ENCODE measurements at places on chromosomes 1 and 21.

- DNase-seq: no peak
Observed at GRCh38 chr21:44730951-44731579, 19.7 kb upstream of the TSPEAR start.

GRCh38 chr1:241611063-241611462 lies 29.1 kb downstream of the CHML start:
- peak; percentile 23 for DNase-seq

GRCh38 chr1:22056936-22057335 lies 4.4 kb downstream of the CDC42 start:
- DNase-seq: no peak

DNA sequence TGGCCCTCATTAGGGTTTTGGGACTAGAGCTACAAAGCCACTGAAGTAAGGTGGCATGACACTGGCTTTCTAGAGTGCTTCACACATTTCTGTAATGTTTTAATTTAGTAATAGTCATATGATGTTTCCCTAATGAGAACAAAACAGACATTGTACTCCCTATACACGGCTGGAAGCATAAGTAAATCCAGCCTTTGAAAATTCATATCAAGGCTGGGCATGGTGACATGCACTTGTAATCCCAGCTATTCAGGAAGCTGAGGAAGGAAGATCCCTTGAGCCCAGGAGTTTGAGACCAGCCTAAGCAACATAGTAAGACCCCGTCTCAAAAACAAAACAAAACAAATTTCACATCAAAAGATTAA lies 7.4 kb downstream of the USP48 start:
- no peak for DNase-seq

GRCh38 chr1:85816606-85817005 lies 108.4 kb upstream of the ZNHIT6 start:
- DNase-seq: no peak

GRCh38 chr1:234214129-234214910 lies 158.9 kb upstream of the COA6 start:
- no peak for DNase-seq

GRCh38 chr1:76868154-76868882 lies 1.0 kb downstream of the ST6GALNAC5 start:
- peak; percentile 74 for DNase-seq

DNA sequence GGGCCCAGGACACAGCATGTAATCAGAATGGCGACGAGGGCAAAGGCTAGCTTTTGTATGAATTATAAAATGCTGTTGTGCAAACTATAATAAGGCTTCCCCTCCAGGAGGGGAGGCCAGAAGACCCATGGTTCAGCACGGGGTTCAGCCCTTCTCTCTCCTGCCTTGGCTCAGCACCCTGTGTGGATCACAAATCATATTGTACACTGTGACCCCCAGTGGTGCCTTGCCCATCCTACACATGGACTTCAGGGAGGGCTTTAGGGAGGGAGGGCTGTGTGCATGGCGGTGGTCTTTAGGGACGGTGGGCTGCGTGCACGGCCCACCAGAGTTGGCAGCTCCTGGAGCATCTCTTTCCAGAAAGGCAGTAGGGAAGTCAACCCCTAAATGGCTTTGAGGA lies 120.8 kb upstream of the TNR start:
- DNase-seq: no peak

DNA sequence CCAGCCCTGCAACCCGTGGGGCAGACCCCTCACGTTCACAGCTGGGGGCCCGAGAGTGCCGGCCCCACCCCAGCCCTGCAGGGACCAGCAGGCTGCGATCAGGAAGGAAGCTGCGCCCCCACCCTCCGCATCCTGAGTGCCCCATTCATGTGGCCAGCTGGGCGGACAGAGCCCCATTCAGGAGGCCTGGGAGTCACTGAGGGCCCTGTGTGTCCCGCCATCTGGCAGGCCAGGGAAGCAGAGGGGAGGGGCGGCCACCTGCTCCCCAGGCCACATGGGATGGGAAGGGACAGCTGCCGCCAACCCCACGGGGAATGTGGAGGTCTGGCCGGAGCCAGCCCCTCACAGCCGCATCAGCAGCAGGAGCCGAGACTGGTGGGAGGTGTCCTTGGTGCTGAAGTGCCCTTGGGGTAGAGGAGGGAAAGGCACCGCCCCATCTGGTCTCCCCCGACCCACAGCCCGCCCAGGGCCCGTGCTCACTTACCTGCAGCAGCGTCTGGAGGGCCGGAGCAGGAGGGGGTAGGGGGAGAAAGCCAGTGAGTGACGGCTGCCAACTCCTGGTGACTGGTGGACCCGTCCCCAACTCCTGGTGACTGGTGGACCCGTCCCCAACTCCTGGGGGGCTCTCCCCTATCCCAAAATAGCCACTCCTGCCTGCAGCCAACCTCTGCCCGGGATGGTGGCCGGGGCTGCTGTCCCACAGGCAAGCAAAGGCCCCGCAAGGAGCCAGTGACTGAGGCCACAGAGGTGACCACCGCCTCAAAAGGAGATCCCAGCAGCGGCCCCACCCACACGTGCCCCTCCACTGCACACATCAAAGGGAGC lies 8.7 kb downstream of the ACAP3 start:
- no peak for DNase-seq

DNA sequence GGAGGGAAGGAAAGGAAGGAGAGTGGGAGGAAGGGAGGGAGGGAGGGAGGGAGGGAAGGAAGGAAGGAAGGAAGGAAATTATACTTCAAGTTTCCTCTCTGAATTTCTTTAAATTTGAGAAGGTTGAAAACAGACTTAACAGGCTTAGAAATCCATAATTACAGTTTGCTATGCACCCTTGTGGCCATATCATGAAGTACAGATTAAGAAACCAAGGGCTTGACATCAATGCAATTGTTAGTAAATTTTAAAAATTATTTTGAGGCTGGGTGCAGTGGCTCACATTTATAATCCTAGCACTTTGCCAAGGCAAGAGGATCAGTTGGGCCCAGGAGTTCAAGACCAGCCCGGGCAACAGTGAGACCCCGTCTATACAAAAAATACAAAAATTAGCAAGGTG lies 14.4 kb downstream of the ANP32E start:
- no peak for DNase-seq

DNA sequence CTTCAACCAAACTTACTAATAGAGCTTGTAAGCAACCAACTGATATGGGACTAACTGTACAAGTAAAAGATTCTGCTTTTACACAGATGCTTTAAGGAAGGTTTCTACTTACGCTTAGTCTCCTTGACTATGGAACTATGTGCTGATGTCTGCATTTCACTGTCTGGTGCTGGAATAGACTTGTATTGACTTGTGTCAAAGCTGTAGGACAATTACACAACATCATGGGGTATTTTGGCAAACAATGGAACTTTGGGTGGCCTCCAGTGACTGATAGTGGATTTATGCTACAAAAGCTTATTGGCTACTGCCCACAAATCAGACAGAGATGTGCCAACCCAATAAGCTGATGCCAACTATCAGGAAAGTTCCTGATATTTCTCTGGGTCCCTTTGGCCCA lies 10.6 kb downstream of the CBR1 start:
- DNase-seq: no peak

- peak; percentile 36 for DNase-seq
Observed at GRCh38 chr1:217078078-217078690, 355.0 kb upstream of the ESRRG start.

DNA sequence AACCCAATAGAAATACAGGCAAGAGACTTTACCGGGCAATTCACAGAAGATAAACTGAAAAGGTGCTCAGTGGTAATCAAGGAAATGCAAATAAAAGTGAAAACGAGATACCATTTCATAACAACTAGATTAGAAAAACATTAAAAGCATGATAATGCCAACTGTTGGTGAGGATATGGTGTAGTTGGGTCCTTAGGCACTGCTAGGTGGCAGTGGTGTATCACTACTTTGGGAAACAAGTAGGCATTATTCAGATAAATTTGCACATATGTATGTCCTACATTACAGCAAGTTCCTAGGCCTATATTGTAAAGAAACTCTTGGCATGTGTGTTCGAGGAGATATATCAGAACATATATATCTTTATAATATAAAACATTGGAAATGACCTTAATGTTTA lies 31.0 kb downstream of the AZIN2 start:
- DNase-seq: no peak

DNA sequence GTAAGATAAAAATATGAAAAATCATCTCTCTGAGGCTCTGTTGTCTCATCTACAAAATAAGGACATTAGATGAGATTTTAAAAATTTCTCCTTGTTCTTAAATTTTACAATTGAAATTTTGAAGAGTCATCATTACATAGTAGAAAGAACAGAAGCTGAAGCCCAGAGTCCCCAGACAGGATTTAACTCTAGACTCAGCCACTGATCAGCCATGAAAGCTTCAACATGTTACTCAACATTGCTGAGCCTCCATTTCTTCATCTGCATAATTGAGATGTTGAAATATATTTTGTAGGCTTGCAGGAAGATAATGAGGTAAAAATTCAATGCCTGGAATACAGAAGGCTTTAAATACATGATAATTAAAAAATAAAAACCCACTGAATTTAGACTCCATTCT lies 633.3 kb downstream of the LMO4 start:
- DNase-seq: no peak

GRCh38 chr1:93186667-93187066 lies 6.1 kb downstream of the CCDC18 start:
- no peak for DNase-seq

DNA sequence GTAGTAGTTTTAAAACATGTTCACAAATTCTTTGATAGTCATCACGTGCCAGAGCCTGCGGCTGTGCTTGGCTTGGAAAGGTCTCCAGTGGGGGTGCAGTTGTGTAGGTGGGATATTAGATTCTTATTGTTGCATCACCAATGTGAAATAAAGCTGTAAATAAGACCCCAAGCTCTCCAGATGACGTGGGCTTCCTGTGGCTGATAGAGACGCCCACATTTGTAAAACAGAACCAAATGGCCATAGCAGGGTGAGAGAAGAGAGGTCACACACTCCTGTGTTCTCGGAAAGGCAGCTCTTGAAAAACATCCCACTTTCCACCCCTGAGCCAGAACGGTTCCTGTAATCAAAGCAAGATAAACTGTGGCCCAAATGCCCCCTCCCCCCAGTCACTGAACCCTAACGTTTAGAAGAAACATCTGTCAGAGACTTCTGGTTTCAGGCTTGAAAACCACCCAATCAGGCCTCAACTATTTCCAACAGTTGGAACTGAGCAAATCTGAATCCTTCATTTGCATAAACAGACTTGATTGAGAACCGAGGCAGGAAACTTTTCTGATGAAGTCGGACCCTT lies 6.6 kb upstream of the NTPCR start:
- no peak for DNase-seq

DNA sequence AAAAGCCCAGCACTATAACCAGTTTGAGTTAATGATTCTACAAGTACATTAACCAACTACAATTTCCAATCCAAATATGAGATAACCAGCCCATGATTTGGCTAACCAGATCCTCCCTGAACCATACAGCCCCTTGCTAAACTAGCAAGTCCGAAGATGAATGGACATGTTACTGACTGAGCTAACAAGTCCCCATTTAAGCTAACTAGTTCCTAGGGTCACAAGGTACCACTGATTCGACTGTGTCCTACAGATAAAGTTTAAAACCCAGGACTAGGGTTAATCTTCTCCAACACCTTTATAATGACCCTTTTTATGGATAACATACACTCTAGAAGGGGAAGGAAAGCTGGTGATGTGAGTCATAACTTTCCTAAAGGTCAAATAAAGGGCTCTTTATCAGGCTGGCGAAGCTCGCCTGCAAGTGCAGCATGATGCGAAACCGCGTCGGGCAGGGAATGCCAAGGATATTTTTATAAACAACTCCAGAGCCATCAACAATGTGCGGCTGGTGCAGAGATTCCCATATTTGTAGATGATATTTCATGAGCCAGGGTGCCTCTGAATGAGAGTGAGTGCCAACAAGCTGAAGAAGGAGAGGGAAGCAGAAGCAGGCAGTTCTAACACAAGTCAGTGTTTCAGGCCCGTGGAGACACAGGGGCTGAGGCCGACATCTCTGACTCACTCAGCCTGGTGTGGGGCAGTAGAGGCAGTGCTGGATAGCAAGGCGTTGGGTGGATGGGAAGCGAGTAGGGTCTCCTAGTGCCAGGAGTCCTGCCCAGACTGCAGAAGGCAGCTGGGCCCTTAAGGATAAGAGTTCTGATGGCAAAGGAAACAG lies 75.6 kb upstream of the ROR1 start:
- DNase-seq: no peak

- DNase-seq: no peak
Observed at GRCh38 chr1:230056098-230056497, 10.9 kb upstream of the GALNT2 start.

GRCh38 chr1:60655679-60656355 lies 426.5 kb upstream of the NFIA start:
- DNase-seq: no peak

DNA sequence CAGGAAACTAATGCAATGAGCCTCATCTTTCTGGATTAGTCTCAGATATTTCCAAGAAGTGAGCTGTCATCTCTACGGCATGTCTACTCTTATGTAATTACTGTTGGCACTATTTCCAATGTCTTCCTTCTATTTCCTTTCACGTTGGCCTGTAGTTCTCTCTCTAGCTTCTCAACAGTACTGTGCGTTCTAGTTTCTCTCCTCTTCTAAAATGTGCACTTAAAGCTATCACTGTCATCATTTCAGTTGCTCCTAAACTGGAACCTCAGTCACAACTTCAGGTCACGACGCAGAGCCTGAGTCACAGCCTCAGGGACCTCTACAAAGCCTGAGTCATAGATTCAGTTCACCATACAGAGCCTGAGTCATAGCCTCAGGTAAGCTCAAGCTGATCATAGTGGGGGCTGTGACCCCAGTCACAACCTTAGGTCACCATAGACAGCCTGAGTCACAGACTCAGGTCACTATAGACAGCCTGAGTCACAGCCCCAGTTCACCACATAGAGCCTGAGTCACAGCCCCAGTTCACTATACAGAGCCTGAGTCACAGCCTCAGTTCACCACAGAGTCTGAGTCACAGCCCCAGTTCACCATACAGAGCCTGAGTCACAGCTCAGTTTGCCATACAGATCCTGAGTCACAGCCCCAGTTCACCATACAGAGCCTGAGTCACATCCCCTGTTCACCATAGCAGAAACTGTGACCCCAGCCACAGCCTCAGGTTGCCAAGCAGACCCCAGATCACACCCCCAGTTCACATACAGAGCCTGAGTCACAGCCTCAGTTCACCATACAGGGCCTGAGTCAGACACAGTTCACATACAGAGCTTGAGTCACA lies 13.0 kb downstream of the WNT9A start:
- no peak for DNase-seq

GRCh38 chr1:32873484-32873883 lies 2.8 kb upstream of the FNDC5 start:
- DNase-seq: no peak

DNA sequence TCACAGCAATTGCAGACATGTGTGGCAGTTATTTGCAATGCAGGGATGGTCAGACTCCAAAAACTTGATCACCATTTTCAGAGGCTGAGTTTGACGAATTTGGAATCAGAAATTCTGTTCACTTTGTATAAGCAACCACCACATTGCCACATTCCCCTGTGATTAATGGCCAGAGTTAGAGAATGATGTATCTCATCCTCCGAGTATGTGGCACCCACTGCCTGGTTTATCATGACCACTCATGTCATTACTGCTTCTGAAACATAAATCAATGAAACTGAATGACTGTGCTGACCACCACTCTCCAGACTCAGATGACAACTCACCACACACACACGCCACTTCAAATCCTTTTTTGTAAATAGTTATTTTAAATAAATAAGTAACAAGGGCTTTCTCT lies 66.6 kb upstream of the CACHD1 start:
- DNase-seq: no peak

GRCh38 chr1:76425201-76426145 lies 350.9 kb downstream of the ST6GALNAC3 start:
- no peak for DNase-seq

Data from NCI-H748 treated with DMSO at 0.1 percent for 48 hours (cell line).